ENCODE measurements at places on chromosomes 7 and 10. TPM values are rescaled to one million over a fixed set of nuclear protein-coding genes. Genes with fewer than 3 reads are reported as not detected.

Gene ABCB8
- total RNA-seq: 18.7 TPM

Gene PDE1C
- total RNA-seq: 6.6 TPM

DNA sequence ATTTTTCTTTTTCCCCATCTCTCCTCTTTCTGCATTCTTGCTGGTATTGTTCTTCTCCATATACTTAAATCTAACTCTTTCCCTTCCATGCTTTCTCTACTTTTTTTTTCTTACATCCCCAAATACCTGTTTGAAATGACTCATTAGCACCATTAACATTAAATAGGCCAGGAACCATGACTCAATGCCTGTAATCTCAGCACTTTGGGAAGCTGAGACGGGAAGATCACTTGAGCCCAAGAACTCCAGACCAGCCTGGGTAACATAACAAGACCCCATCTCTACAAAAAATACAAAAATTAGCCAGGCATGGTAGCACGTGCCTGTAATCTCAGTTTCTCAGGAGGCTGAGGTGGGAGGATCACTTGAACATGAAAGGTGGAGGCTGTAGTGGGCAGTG is 1026.8 kb downstream of the GATA3 start:
- DNase-seq: no peak
- H3K27ac ChIP-seq: no peak overlapping the region
- H3K36me3 ChIP-seq: no peaks in the 10 kb centered on the region
- H3K27me3 ChIP-seq: no peaks in the 10 kb centered on the region

DNA sequence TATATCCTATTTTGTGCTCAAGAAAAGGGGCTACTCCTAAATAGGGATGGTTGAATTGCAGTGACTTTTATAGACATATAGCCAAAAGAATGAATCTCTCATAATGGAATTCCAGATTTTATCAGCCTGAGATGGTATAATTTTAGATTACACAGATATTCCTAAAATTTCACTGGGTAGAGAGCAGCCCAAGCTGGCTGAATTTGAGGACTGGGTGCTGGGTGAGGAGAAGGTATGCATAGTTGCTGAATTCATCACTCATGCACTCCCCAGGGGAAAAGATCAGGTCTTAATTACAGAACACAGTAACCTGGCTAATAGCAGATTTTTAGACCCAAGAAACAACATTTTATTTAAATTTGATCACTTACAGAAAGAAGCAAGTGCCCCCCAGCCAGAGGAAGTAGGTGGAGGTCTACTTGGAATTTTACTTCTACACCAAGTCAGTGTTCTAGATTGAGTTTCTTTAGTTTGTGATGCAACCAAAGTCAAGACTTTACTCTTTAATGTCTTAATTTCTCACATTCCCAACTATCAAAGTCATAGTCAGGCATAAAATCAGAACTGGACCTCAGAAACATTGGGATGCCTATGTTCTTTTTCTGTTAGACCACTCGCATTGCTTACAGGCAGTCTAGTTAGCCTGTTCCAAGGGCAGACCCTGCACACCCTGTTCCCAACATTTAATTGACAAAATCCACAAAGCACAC is 337.4 kb upstream of the PODXL start:
- H3K36me3 ChIP-seq: no peaks in the 10 kb centered on the region
- H3K4me3 ChIP-seq: no peak overlapping the region
- no peaks in the 10 kb centered on the region for H3K4me1 ChIP-seq
- no peak for DNase-seq
- no peak overlapping the region for H3K27ac ChIP-seq
- H3K27me3 ChIP-seq: no peaks in the 10 kb centered on the region
